ENCODE measurements at places on chromosomes 2 and 18.

DNA sequence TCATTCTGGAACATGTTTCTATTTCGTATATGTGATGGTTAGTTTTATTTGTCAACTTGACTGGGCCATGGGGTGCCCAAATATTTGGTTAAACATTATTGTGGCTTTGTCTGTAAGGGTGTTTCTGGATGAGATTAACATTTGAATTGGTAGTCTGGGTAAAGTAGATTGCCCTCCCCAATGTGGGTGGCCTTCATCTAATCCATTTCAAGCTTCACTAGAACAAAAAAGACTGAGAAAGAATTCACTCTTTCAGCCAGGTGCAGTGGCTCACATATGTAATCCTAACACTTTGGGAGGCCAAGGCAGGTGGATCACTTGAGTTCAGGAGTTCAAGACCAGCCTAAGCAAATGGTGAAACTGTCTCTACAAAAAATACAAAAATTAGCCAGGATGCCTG is 55.7 kb upstream of the TANC1 start:
- DNase-seq, result no peak

- no peak for DNase-seq
Measured at GRCh38 chr2:191981706-191982105, 134.8 kb upstream of the CAVIN2 start.

DNA sequence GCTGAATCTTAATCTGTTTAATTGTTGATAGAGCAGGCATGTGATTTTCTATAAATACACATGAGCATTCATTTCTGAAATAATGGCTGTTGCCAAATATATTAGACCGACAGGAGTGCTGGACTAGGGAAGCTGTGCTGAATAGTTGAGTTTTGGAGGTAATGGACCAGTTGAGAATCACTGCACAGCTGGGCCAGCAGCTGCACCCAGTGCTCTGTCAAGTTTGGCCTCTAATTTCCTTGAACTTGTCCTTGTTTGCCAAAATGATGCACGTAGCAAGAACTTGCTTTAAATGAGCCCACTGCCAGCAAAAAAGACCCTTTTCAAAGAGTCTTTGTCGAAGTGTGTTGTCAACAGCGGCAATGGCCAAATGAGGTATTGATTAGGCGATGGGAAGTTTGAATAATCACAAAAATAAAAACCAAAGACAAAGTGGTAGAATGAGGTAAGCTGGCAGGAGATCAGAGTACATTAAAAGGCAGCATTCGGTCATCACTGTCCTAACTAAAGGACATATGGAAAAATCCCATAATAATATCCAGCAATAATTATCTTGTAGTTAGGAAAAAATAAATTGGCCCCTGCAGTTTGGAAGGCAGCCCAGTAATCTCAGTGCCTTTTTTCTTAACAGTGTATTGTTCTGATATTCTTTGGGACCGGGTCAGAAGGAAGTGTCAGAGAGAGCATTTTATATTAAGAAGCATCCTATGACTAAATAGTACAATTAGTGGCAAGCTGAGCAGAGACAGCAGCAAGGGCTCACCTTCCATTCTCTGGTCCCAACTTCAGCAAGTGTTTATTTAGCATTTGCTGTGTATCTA is 126.2 kb downstream of the RAPGEF4 start:
- DNase-seq, result no peak

DNA sequence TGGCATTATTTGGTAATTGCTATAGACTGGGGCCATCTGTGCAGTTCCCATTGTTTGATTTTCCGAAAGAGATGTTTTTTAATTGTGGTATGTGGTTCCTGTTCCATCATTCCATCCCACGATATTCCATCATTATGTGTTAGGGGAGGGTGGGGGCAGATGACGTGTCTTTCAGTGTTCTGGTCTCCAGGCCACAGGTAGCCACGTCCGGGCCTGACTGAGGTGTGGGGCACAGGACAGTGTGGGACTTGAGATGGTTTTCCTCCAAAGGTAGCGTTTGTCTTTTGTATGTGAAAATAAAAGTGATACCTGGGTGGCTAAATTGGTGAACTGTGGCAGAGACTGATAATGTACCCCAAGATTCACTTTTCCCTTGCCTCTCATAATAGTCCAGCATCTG is 192.2 kb upstream of the HAAO start:
- no peak for DNase-seq

GRCh38 chr2:190720691-190721090 is 71.8 kb downstream of the NAB1 start:
- no peak for DNase-seq

DNA sequence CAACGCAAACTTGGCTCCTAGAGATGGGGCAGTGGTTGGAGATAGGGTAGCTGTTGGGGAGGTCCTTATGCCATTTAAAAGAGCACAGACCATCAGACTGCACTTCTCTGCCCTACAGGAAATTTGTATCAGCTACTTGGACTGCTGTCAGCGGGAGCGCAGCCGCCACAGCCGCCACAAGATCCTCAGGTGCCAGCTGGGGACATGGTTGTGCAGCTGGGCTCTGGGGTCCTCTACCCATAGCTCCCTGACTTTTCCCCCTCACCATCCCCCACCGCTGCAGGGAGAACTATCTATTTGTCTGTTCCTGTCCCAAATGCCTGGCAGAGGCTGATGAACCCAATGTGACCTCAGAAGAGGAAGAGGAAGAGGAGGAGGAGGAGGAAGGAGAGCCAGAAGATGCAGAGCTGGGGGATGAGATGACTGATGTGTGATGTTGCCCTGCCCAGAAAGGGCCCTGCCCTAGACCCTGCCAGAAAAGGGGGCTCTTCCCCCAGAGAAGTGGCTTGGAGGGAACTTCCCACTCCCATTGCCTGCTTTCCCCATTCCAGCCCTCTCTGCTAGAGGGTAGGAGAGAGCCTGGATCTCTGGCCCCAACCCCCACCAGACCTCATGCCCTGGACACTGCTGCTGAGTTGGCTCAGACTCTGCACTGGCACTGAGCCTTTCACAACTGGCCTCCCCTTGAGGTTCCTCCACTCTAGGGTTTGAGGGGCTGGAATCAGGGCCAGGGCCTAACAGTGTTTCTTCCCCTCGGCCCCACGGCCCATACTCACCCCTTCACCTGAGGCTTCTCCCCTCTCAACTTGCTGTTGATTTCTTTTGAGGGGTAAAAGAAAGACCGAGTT is 7.3 kb downstream of the PRADC1 start:
- DNase-seq, result no peak

DNA sequence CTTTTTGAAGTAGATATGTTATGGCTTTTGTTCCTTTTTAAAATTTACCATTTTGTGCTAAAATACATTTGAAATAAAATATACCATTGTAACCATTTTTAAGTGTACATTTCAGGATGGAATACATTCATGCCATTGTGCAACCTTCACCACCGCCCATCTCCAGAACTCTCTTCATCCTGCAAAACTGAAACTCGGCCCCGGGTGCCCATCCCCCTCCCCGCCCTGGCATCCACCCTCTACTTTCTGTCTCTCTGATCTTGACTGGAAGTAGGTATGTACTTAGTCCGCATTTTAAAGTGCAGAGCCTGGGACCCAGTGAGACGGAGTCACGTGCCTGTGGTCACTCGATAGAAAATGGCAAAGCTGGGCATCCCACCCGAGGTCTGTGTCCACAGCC is 45.6 kb downstream of the DIPK1C start:
- DNase-seq, result no peak

DNA sequence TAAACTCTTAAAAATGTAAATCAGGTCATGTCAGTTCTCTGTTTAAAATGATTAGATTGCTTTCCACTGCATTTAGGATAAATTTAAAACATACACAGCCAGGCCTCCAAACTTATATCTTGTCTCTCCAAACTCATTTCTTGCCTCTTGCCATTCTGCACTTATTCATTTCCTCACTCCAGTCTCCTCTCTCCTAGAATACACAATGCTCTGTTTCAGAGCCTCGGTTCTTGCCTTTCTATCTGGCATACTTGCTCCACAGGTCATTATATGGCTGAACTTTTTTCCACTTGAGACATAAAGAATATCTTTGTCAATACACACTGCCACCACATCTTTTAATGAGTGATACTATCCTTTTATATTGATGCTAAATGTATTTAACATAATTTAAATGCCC is 10.5 kb upstream of the UGP2 start:
- no peak for DNase-seq

- no peak for DNase-seq
Measured at GRCh38 chr18:3891245-3891644, 441.3 kb downstream of the TGIF1 start.

GRCh38 chr18:24786027-24786426 is 325.6 kb downstream of the HRH4 start:
- DNase-seq, result no peak

Measured in esophagus squamous epithelium (tissue), 5 donors.